Breast epithelium (tissue), 4 donors: ENCODE measurements at places on chromosomes 11 and 22.
A peak's percentile ranks its signal among the peaks of the same experiment; 100 is the strongest.

GRCh38 chr22:28600546-28601143, 79.0 kb downstream of the TTC28 start:
- no peak overlapping the region for H3K27ac ChIP-seq
- H3K4me1 ChIP-seq, result no peaks in the 10 kb centered on the region
- H3K4me3 ChIP-seq, result no peak overlapping the region
- DNase-seq, result no peak
- H3K27me3 ChIP-seq, result no peaks in the 10 kb centered on the region
- no peaks in the 10 kb centered on the region for H3K36me3 ChIP-seq

- no peak for DNase-seq
- H3K4me3 ChIP-seq, result no peak overlapping the region
- H3K27me3 ChIP-seq, result no peaks in the 10 kb centered on the region
- H3K4me1 ChIP-seq, result no peaks in the 10 kb centered on the region
- H3K36me3 ChIP-seq, result no peaks in the 10 kb centered on the region
Measured at GRCh38 chr11:20031155-20032001, 128.9 kb downstream of the DBX1 start.

DNA sequence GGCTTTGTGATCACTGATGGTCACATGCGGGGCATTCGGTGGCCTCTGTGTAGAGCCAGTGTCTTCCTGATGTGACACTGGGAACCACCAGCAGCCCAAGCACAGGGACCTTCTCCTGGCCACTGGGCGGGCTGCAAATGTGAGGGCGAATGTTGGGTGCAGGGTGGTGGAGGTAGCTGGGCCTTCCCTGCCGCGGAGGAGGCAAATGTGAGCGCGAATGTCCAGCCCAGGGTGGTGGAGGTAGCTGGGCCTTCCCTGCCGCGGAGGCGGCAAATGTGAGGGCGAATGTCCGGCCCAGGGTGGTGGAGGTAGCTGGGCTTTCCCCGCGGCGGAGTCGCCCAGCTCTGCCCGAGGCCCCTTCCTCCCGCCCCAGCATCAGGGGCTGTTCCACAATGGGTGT, 23.3 kb downstream of the PTDSS2 start:
- H3K4me3 ChIP-seq, result no peak overlapping the region
- H3K27ac ChIP-seq, result no peak overlapping the region
- H3K27me3 ChIP-seq, result no peaks in the 10 kb centered on the region
- no peak for DNase-seq

DNA sequence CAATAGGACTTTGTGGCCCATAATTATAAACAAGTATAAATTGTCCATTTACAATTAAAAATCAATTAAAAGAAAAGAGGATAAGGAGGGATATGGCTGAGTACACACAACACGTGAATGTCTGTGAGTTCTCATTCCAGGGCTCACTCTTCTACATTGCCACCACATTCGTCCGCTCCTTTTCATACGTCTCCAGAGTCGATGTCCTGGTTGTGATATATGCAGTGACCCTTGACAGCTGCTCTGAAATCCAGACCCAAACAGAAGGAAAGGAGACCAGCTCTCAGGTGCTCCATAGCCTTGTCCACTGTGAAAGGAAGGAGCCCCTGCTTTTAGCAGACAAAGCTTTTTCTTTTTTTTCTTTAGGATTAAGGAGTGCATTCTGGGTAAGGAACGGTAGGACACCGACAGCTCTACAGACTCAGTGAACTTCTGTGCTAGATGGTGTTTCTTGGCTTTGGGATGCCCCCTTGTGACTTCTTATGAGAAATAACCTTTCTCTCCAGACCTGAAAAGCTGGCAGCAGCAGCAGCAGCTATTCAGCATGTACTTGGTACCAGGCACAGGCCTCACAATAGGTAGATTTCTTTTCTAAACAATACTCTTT, 19.7 kb upstream of the DNAJB13 start:
- no peak for DNase-seq
- H3K27me3 ChIP-seq, result no peaks in the 10 kb centered on the region
- no peak overlapping the region for H3K27ac ChIP-seq
- no peak overlapping the region for H3K4me3 ChIP-seq

- no peak overlapping the region for H3K4me3 ChIP-seq
- H3K4me1 ChIP-seq, result no peaks in the 10 kb centered on the region
- H3K27ac ChIP-seq, result no peak overlapping the region
- H3K36me3 ChIP-seq, result peaks cover 12% of the 10 kb centered on the region
- H3K27me3 ChIP-seq, result no peaks in the 10 kb centered on the region
Measured at GRCh38 chr11:128965485-128965884, 22.8 kb upstream of the TP53AIP1 start.

DNA sequence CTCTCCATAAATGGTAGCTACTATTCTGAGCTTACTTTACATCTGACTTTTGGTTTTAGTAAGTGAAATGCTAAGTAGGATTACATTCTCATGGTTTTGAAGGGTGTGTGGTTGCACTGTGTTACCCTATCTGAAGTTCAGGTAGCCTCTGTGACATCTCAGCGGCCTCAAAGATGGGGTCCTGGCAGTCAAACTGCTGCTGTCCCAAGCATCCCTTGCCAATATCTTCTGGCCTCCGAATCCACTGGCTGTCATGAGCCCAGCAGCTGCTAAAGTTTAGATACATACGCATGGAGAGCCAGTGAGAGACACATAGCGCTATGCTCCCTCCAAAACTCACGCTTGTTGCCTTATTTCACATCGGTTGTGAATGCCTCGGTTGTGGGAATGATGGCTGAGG, 34.9 kb downstream of the UBASH3B start:
- DNase-seq, result no peak
- H3K4me3 ChIP-seq, result peak overlapping the region; percentile 45
- no peaks in the 10 kb centered on the region for H3K36me3 ChIP-seq
- H3K4me1 ChIP-seq, result no peaks in the 10 kb centered on the region
- H3K27ac ChIP-seq, result peak overlapping the region; percentile 74

DNA sequence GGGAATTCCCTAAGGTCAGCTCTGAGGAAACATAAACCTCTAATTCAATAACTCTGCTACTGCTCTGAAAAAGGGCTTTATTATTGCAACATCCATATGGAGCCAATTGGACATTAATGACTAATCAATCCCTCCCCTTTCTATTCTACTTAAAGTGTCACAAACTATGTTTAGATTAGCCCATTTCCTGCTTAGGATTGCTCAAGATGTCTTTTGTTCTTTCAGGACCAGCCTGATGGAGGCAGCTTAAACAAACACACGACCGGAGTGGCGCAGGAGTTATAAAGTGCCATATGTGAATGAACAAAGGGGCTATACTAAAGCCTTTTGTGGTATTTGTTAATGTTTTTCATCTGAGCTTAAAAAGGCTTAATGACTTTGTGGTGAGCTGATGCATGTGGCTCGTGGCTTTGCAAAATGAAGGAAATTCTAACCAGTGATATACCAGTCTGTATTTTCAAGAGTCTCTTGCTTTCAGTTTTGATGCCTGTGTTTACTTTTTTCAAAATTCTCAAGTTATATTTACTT, 354.4 kb downstream of the SOX6 start:
- H3K4me3 ChIP-seq, result peak overlapping the region; percentile 25
- peak overlapping the region; percentile 54 for H3K27ac ChIP-seq
- H3K27me3 ChIP-seq, result no peaks in the 10 kb centered on the region
- no peak for DNase-seq

DNA sequence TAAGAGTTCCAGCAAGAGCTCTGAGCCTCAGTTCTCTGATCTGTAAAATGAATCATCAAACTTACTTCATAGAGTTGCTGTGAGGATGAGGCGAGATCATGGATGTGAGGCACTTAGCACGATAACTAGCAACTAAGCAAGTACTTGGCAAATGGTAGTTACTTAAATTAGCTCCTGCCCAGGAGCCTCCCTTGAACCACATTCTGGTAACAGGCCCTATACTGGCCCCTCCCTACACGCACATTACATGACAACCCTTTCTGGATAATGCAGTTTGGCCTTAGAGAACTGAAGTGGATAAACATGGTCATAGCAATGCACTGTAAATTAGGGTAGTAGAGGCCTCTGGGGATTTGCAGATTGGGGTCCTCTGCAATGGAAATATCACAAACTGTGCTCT, 187.4 kb upstream of the NARS2 start:
- H3K27ac ChIP-seq, result no peak overlapping the region
- no peak overlapping the region for H3K4me3 ChIP-seq
- no peaks in the 10 kb centered on the region for H3K27me3 ChIP-seq
- DNase-seq, result no peak
- H3K4me1 ChIP-seq, result no peaks in the 10 kb centered on the region
- H3K36me3 ChIP-seq, result no peaks in the 10 kb centered on the region

DNA sequence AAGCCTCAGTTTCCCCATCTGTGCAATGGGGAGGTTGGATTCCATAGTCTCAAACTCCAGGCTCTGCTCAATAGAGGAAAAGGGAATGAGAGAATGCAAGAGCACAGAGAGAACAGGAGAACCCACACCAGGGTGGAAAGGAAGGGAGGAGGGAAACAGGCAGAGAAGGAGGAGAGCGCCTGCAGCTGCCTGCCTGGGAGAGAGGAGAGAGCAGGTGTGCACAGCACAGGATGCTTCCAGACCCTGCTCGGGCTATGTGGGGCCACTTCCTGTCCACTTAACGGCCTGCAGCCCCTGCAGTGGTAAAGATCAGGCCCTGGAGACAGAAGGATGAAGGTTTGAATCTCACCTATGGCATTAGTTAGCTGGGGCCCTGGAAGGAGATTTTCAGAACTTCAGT, 12.3 kb downstream of the LRRC32 start:
- no peaks in the 10 kb centered on the region for H3K27me3 ChIP-seq
- H3K4me3 ChIP-seq, result no peak overlapping the region
- H3K27ac ChIP-seq, result no peak overlapping the region
- no peaks in the 10 kb centered on the region for H3K4me1 ChIP-seq

DNA sequence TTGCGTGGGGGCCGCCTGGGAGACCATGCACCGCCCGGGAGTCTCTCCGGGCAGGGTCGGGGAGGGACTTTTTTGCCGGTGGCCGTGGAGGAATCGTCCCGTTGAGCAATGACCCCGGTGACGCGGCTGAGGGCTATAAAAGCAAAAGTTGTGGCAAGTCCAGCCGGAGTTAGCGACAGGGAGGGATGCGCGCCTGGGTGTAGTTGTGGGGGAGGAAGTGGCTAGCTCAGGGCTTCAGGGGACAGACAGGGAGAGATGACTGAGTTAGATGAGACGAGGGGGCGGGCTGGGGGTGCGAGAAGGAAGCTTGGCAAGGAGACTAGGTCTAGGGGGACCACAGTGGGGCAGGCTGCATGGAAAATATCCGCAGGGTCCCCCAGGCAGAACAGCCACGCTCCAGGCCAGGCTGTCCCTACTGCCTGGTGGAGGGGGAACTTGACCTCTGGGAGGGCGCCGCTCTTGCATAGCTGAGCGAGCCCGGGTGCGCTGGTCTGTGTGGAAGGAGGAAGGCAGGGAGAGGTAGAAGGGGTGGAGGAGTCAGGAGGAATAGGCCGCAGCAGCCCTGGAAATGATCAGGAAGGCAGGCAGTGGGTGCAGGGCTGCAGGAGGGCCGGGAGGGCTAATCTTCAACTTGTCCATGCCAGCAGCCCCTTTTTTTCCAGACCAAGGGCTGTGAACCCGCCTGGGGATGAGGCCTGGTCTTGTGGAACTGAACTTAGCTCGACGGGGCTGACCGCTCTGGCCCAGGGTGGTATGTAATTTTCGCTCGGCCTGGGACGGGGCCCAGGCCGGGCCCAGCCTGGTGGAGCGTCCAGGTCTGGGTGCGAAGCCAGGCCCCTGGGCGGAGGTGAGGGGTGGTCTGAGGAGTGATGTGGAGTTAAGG, at the start of gene NEAT1:
TSS of gene NEAT1 (plus strand) at position 166 of the 883 bp plus-strand sequence.
- peak within 1 kb of the TSS; percentile 100 for H3K27ac ChIP-seq
- peak; percentile 99 for DNase-seq
- H3K4me1 ChIP-seq, result peaks cover 15% of the 10 kb centered on the region
- H3K4me3 ChIP-seq, result peak within 1 kb of the TSS; percentile 93
- H3K36me3 ChIP-seq, result no peaks in the 10 kb centered on the region

DNA sequence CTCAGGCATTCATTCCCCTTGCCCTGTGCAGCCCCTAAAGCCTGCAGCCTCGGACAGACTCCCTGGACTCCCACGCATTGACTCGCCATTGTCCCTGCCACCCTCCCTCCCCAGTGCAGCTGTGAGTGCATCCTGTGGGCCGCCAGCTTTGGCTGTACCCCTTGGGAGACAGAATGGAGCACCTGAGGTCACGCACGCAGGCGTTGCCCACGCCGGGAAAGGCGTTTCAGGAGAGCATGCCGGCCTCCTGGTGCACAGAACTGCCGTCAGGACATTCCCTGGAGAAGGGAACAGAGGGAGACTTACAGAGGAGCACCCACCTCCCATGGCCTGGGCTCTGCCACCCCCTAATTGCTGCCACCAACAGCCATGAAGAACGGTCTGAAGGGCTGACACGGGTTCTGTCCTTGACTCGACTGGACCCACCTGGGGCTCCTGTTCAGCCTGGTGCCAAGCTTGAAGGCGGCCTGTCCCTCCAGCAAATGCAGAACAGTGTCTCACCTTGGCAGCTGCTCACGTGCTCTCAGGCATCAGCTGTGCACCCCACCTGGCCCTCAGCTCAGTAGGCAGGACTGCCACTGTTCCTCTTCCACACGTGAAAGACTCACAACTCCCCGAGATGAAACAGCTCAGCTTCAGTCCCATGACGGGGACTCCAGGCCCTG, 503.8 kb downstream of the BRD1 start:
- no peak overlapping the region for H3K4me3 ChIP-seq
- no peaks in the 10 kb centered on the region for H3K36me3 ChIP-seq
- DNase-seq, result peak; percentile 11
- no peak overlapping the region for H3K27ac ChIP-seq

DNA sequence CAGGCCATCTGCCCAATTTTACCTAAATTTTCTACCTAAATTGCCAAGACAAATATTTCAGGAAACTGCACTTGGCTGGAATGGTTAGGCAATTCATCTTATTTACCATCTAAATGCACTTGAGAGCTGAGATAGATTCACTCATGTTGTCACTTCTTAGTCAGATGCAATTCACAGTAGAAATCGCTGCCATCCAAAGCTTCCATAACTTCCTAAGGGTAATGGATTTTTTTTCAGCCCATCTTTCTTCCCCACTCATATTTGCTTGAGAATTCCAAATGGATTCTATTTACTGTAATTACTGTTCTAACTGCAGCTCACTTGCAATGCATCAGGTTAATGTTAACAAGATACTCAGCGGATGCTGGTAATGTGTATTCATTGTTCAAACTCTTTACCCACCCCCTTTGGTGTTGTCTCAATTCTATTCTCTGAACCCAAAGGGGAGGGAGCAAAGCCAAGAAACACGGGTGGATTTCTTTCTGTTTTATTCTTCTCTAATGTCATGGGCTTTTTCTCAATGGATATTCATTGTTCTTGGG, 96.0 kb downstream of the TENM4 start:
- H3K4me3 ChIP-seq, result no peak overlapping the region
- no peak for DNase-seq
- no peaks in the 10 kb centered on the region for H3K27me3 ChIP-seq
- no peak overlapping the region for H3K27ac ChIP-seq
- no peaks in the 10 kb centered on the region for H3K4me1 ChIP-seq

- DNase-seq, result no peak
- no peak overlapping the region for H3K4me3 ChIP-seq
- no peaks in the 10 kb centered on the region for H3K4me1 ChIP-seq
- H3K27ac ChIP-seq, result no peak overlapping the region
Measured at GRCh38 chr11:72630104-72630852, 43.9 kb downstream of the PDE2A start.
